ENCODE measurements at places on chromosomes 13 and 19.

- no peak for DNase-seq
Measured at GRCh38 chr19:2611483-2612464, 90.7 kb downstream of the GNG7 start.

- no peak for DNase-seq
Measured at GRCh38 chr19:54521022-54521859, 18.6 kb downstream of the LAIR2 start.

GRCh38 chr19:42158926-42159325, 26.7 kb upstream of the POU2F2 start:
- DNase-seq: no peak

GRCh38 chr13:101570410-101570809, 117.9 kb downstream of the ITGBL1 start:
- no peak for DNase-seq

- DNase-seq: peak; percentile 61
Measured at GRCh38 chr13:49395451-49395865, 48.4 kb downstream of the CAB39L start.
